ENCODE measurements at places on chromosomes 3 and 15.

DNA sequence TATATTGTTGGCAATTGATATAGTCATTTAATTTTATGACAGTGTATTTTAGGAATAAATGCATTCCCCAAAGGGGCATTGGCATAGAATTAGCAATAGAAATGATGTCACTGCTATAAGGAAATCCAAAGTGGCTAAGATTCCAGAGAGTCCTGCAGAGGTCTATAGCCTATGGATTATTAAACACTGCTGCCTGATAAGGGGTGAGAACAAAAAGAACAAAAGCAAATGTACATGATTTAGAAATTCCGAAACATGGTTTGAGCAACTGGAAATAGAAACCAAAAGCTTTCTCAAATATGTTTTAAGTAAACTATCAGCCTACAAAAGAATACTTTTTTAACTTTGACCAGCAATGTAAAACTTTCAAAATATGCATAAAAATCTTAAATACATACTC is 280.1 kb upstream of the RASGRP1 start:
- DNase-seq: no peak

DNA sequence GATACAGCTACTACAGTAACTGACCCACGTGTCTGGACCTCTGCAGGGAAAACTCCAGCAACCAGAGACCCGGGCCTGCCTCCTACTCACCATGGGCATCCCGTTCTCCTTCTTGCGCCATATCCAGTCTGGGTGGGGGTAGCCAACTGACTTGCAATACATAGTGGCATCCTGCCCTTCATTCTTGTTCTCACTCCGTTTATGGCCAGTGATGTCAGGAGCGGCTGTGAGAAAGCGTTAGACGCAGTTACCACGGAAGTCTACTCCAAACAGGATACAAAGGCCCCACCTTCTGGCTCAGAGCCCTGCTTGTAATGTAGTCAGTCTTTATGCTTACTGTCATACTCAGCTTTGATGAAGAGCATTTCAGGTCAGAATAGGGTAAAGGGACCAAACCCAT is 59.6 kb downstream of the NPTN start:
- DNase-seq: peak; percentile 58

DNA sequence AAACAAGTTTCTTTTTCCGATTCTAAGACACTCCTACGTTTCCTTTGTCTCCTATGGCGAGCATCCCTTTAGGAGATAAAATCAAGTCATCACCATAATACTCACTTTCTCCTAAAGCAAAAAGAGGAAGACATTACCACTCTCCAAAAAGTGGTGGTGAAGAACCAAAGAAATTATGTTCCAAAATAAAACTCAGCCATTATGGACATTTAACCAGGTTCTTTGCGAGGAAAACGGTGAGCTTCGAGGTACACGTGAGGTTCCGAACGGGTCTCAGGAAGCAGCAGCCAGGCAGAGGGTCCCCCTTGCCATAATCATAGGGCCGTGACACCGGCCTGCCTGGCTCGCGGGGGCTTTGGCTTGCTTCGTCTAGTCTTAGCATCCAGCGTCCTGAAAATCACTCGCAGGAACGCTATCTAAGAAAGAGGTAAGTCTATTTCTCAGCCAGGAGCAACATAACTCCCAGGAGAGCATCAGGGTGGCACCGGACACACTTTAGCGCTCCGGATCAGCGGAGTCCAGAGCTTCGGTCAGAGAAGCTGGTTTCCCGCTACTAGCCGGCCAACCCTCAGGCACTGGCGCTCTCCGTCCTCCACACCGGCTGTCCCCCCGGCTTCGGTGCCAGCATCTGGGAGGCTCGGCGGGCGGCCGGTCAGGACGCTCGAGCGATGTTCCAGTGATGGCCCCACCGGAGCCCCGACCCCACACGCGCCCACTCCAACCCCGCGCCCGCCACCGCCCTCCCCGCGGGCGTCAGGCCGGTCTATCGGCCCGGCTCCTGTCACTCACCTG is 581 bp downstream of the IP6K1 start:
- DNase-seq: peak; percentile 62

GRCh38 chr3:175255698-175256097 is 396.6 kb downstream of the NAALADL2 start:
- peak; percentile 27 for DNase-seq

GRCh38 chr3:139935866-139936817 is 1.2 kb downstream of the CLSTN2 start:
- peak; percentile 51 for DNase-seq

DNA sequence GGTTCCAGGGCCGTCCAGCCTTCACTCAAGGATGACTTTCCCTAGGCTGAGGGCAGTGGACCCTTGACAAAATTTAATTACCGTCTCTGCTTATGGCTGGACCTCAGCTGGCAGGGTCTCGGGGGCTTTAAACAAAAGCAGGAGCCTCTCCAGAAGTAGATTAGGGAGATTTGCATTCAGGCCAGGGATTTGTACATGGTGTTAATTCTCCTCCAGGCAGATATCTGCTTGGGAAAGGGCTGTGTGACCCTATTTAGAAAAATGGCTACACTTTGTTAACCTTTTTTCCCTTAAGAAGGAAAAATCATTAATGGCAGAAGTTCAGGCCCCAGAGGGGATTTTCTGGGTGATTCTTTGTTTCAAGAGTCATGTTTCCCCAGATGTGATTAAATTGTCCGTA is 329.1 kb upstream of the C2CD4B start:
- no peak for DNase-seq

- no peak for DNase-seq
Measured at GRCh38 chr3:11555211-11555782, 88.4 kb downstream of the VGLL4 start.

DNA sequence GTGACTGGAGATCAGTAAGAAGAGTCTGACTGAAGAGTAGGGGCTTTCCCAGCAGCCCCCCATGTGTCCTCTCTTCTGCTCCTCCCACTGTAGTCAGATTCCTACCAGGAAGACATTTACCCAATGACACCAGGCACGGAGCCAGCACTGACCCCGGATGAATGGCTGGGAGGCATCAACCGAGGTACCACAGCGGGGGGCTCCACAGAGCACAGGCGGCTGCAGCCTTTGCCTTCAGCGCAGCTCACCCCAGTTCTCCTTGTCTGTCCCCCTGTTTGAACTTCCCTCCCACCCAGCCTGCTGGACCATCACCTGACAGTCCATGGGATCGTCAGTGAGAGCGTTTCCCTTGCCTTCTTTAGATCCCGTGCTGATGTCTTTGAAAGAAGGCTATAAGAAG is 101.6 kb downstream of the ANP32A start:
- no peak for DNase-seq

GRCh38 chr15:33200444-33200843 is 5.9 kb upstream of the FMN1 start:
- no peak for DNase-seq

GRCh38 chr3:22887664-22888291 is 315.3 kb upstream of the UBE2E2 start:
- peak; percentile 19 for DNase-seq

- no peak for DNase-seq
Measured at GRCh38 chr3:8538913-8539312, 37.3 kb downstream of the LMCD1 start.

- no peak for DNase-seq
Measured at GRCh38 chr3:177932346-177932745, 603.9 kb upstream of the KCNMB2 start.

- no peak for DNase-seq
Measured at GRCh38 chr15:68285259-68285980, 7.9 kb downstream of the FEM1B start.

GRCh38 chr15:80110920-80111319 is 41.9 kb upstream of the FAH start:
- no peak for DNase-seq

- DNase-seq: no peak
Measured at GRCh38 chr3:184525337-184526087, 36.1 kb upstream of the EPHB3 start.

GRCh38 chr3:23805633-23806533 is at the start of gene UBE2E1:
UBE2E1 (plus strand) TSS chr3:23805955; CDS start chr3:23807270, 1,315 bp downstream.
- DNase-seq: peak; percentile 84

DNA sequence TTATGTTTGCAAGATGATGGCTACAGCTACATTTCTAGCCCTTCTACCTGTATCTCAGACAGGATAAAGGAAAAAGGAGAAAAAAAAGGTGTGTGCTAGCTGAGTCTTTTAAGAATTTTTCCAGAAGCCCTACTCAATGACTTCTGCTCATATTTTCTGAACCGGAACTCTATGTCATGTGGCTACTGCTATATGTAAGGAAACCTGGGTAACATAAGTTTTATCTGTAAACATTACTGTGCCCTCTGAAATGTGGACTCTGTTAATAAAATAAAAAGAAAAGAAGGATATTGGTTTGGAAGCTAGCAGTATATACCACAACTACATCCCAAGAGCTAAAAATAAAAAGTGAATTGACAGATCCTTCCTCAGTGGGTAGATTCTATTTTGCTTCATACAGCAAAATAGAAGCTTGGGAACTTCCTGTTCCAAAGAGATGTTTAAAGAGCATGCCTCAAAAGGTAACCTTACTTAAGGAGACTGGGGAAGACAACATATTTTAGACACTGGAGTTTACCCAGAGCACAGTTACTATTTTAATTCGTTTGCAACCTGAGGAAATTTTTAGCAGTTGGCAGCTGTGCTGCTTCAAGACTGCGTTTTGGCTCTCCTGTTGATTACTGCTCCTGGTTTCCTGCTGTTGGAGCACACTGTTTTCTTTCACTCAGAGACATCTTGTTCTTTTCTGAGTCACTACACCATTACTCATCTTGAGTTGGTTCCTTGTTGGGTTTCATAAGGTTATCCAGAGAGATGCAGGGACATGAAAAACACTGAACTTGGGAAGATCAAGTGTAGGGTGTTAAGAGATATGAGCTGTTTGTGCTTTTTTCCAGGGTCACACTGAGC is 280.7 kb downstream of the NFKBIZ start:
- DNase-seq: peak; percentile 57

GRCh38 chr15:24696842-24697241 is 21.3 kb downstream of the NPAP1 start:
- no peak for DNase-seq

DNA sequence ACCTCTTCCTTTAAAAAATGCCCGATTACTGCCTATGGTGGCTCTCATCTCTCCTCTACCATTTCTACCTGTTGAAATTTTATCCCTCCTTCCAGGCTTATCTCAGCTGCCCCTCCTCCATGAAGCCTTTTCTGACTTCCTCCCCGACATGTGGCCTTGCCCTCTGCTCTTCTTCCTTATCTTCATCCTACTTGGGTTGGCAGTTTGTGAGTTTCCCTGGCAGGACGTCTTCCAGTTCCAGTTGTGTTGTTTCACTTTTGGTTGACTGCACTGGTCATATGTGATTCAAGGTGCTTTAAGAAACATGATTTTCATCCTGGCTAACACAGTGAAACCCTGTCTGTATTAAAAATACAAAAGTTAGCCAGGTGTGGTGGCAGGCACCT is 4.4 kb downstream of the DLL4 start:
- DNase-seq: no peak

- peak; percentile 67 for DNase-seq
Measured at GRCh38 chr3:134328147-134328591, 46.1 kb downstream of the AMOTL2 start.

GRCh38 chr3:159074756-159075701 is 273.2 kb downstream of the MFSD1 start:
- no peak for DNase-seq

DNA sequence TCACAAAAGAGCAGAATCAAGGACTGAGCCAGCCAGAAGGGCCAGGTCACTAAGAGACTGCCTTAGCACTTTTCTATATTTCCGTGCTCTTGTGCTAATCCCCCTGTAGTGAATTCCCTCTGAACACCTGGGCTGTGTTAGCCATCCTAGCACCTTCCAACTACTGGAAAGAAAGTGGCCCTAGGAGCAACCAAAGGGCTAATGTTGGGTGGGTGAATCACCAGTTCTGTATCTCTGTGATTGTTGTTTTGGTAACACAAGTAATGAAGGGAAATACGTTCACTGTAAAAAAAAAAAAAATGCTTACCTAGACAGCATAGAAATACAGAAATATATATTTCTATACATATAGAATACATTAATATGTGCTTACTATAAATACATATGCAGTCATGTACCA is 43.9 kb downstream of the PXYLP1 start:
- no peak for DNase-seq

GRCh38 chr3:177751770-177752169 is 554.5 kb upstream of the TBL1XR1 start:
- no peak for DNase-seq
